ENCODE measurements at places on chromosomes 3 and 15.

GRCh38 chr3:160806094-160806493, 50.1 kb downstream of the PPM1L start:
- no peak for DNase-seq

GRCh38 chr3:24451461-24452099, 43.1 kb downstream of the THRB start:
- no peak for DNase-seq

GRCh38 chr3:127025456-127025855, 42.5 kb downstream of the PLXNA1 start:
- DNase-seq = no peak

GRCh38 chr15:68820295-68821189, at the start of gene ANP32A:
TSS of gene ANP32A (minus strand) at chr15:68820895. CDS start at chr15:68820751, 144 bp downstream.
- peak; percentile 95 for DNase-seq

DNA sequence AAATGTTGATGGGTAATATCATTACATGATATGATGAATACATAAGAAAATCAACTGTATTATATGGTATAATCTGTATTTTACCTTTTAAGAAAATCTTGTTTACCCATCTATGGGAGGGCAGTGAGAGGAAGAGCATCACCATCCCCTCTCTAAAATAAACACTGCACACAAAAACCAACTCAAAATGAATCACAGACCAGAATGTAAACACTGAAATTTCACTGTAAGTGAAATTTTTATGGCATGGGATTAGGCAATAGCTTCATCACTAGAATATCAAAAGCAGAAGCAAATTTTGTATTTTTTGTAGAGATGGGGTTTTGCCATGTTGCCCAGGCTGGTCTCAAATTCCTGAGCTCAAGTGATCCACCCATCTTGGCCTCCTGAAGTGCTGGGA, 26.2 kb downstream of the IFT80 start:
- no peak for DNase-seq

DNA sequence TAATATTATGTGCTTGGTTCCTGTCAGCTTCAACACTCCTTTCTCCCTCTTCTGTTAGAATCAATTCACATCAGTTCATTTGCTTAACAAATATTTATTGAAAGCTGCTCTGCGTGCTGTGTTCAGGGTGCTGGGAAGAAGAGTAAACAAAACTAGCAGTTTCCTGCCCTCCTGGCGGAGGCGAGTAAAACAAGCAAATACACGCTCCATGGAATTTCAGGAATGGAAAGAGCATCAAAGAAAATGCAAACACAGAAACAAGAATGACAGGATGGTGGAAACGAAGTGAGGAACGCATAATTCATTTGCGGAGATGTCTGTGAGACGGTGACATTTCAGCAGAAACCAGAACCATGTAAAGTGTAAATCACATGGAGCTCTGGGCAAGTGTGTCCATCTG, 49.4 kb upstream of the SPTSSB start:
- no peak for DNase-seq

GRCh38 chr3:160968761-160969160, 136.4 kb downstream of the B3GALNT1 start:
- no peak for DNase-seq

DNA sequence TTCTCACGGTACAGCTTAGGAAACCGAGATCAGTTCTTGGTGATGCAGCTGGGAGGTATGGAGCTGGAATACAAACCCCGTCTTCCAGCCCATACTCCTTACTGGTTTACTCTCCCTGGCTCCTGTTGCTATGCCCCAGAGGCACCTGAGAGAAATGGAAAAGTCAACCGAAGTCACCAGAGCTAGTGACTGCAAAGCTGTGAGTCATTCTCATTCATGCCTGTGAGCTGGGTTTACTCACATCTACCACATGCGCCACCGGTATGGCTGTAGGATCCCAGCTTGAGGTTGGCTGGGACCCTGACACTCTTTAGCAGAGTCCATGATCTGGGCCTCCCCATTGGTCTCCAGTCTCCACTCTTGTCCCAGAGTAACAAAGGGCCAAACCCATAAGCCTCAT, 111.5 kb upstream of the ETV5 start:
- no peak for DNase-seq

DNA sequence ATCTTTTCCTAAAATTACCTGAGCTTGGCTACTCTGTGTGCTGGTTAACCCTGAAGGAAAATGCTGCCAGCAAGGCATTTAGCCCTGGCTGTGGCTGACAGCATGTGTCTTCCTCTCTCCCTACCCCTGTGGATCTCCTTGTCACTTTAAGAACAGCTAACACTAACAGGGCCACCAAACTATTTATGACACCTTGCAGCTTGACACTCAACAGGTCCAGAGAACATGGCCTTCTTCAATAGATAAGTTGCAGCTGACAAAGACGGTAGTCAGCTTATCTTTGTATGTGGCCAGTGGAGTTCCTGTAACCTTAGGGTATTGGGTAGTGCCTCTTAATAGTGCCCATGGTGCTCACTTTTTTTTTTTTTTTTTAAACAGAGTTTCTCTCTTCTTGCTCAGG, 32.0 kb upstream of the COPB2 start:
- DNase-seq = no peak

DNA sequence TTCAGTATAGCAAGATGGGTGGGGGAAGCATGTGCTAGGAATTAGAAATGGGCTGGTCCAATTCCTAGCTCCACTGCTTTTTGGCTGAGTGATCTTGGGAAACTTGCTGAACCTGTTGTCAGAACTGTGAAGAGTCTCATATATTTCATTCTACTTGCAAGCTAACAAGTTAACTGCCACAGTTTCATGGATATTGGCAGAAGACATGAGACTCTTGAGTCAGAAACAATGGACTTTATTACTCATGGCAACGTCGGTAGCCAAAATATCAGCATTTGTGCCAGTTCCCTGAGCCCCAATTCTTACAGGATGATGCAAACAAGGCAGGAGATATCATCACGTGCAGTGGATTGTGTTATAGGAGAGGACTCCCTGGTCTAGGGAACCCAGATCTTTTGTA, 26.6 kb upstream of the PLAAT1 start:
- DNase-seq = no peak

DNA sequence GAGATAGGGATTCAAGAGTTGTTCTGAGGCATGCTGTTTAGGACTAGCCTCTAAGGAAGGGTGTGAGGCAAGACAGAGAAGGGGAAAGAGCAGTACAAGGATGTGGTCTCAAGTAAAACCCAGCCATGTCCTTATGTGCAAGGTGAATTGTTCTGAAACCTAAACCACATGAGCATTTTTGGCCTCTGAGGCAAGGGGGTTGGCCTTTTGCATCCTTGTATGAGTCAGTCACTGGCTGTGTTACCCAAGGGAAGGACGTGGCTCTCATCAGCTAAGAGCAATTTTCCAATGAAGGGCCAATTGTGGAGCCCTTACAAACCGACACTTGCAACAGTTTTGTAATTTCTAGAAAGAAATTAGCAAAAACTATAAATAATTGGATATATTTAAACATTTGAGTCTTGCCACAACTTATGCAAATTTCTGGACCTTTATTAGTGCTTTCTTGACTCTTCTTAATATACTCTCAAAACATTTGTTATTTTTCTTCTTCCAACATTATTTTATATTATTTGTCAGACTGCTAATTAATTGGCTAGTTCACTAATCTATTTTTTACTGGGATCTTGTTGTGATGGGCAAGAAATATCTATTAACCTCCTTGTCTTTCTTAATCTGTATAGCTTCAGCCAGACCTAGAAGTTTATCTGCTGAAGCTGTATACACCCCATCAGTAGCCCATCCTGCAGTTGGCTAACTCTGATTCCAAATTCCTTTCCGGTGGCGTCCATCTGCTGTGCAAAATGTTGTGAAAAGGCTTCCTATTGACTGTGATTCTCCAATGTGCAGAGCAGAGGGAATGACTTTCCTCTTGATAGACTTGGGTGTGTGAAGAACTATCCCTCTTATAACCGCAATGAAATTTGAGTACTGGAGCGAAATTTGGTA, 97.7 kb upstream of the P2RY1 start:
- no peak for DNase-seq

GRCh38 chr15:62785881-62786828, 256.4 kb upstream of the TPM1 start:
- no peak for DNase-seq

- DNase-seq = no peak
These were observed 3.7 kb downstream of the ABTB1 start for GRCh38 chr3:127676456-127676855.

DNA sequence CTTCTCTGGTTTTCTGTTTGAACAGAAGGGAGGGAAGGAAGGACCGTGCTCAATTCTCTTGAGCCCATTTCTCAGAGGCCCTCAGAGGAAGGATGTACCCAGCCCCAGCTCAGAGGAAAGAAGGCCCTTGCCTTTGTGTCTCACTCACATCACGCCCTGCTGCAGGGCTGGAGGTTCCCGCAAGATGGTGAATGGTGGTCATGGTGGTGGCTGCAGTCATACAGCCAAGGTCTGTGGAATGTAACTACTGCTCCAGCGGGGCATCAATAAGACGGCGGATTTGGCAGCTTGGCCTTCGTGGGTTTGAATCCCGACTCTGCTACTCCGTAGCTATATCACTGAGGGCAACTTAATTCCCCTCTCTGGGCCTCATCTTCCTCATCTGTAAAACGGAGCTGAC, 62.9 kb downstream of the SLC6A1 start:
- no peak for DNase-seq

GRCh38 chr3:103617961-103618360, 1183.1 kb downstream of the ZPLD1 start:
- no peak for DNase-seq

- no peak for DNase-seq
These were observed 329.7 kb downstream of the RORA start for GRCh38 chr15:60899322-60899966.

DNA sequence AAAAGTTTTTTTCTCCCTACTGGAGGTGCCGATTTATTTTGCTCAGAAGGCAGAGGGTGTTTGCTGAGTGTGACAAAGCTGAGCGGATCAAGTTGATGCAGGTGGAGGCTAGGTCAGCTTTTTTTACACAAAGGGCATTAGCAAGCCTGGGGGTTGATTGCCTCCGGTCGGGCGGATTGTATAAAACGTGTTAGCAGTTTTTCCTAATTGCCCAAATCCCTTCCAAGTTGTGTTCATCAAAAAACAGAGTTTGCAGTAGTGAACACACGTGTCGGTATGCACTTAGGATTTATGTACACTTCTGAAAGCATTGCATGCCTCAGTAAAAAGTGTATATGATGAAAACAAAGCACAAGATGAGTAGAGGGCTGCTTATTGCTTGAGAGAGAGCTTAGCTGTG, 2.6 kb downstream of the GPR160 start:
- no peak for DNase-seq

DNA sequence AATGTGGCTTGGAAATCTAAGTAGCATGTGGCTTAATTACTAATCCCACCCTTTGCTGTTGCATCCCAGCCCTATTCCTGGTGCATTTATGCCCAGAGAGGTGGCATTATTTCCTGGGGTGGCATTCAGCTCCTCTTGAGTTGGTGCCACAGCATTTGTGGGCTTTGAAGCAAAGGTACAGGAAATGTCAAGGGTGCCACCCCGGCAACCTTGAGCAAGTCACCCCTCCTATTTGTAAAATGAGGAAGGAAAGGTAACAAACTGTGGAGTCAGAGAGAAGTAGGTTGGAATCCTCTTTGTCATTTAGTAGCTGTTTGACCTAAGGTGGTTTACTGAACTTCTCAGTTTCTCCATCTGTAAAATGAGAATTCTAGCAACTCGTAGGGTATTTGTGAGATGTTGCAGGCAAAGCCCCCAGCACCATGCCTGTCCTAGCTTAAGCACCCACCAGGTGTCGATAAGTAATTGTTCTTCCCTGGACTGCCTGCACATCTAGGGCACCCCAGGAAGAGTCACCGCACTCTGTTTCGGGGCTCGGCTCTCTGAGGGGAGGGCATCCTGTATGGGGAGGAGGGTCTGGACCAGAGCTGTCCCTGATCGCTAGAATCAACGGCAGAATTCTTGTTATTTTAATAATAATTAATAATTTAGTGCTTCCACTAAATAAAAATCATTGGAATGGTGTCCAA, 17.1 kb downstream of the ISG20 start:
- no peak for DNase-seq

Data from stimulated activated CD4-positive, alpha-beta T cell treated with anti-CD3 and anti-CD28 coated beads, Interleukin-2, amount 100 ng/mL, for 4 hours (primary cell).